ENCODE measurements at places on chromosomes 6 and 20. TPM values are rescaled to one million over a fixed set of nuclear protein-coding genes. Genes with fewer than 3 reads are reported as not detected.

The TRIM31 gene
- not detected for polyA plus RNA-seq

The SPACA1 gene
- not detected for polyA plus RNA-seq

The PIGU gene
- polyA plus RNA-seq = 20.3 TPM

The OR2J3 gene
- not detected for polyA plus RNA-seq

The SIRPD gene
- not detected for polyA plus RNA-seq

The MOG gene
- polyA plus RNA-seq = not detected

The RNF144B gene
- 10.6 TPM for polyA plus RNA-seq

All from forelimb muscle (tissue), 1 donor.